Glutamatergic neuron (in vitro differentiated cells): ENCODE measurements at places on chromosomes 13 and 19.

- DNase-seq = peak; percentile 60
Measured at GRCh38 chr19:33194886-33195644, 935 bp downstream of the LRP3 start.

GRCh38 chr13:20127262-20127561, 33.6 kb downstream of the GJA3 start:
- no peak for DNase-seq

DNA sequence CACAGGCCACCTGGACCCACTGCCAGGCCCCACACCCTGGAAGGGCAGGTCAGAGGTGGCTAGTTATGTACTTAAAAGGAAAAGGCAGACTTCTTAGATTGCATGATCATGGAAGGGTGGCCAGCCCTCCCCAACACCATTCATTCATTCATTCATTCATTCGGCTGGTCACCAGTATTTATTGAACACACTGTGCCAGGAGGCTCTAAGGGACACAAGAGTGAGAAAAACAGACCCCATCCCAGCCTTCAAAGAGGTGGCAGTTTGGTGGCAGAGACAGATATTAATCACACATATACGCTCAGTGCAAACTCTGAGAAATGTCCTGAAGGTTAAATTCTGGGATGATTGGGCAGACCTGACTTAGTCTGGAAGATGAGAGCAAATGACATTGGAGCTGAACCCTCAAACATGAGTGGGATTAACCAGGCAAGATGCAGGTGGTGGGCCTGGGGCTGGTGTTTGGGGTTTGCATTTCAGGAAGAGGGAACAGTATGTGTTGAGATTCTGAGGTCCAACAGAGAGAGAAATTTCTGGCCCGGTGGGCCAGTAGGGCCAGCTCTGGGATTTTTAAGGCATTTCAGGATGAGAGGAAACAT, 147.5 kb downstream of the ZNF536 start:
- DNase-seq = no peak

GRCh38 chr13:79491715-79492114, 10.8 kb downstream of the NDFIP2 start:
- DNase-seq = no peak

DNA sequence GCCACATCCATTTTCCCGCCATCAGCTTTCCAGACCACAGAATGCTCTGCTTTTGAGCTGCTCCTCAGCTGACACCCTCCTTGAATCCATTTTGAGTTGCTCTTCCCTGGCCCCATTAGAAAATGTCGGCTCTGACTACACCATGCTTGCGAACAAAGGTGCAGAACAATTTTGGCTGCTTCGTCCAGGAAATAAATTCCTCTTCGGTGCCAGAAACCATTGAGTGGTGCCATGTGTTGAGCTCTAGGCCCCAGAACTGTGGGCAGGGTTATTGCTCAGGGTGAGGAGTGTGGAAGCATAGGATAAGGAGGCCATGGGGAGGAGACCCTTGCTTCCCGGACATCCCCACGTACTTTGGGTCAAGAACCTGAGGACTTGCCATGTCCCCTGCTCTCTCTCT, 52.1 kb downstream of the NFIX start:
- no peak for DNase-seq

GRCh38 chr13:32453981-32454380, 26.1 kb upstream of the N4BP2L1 start:
- no peak for DNase-seq

DNA sequence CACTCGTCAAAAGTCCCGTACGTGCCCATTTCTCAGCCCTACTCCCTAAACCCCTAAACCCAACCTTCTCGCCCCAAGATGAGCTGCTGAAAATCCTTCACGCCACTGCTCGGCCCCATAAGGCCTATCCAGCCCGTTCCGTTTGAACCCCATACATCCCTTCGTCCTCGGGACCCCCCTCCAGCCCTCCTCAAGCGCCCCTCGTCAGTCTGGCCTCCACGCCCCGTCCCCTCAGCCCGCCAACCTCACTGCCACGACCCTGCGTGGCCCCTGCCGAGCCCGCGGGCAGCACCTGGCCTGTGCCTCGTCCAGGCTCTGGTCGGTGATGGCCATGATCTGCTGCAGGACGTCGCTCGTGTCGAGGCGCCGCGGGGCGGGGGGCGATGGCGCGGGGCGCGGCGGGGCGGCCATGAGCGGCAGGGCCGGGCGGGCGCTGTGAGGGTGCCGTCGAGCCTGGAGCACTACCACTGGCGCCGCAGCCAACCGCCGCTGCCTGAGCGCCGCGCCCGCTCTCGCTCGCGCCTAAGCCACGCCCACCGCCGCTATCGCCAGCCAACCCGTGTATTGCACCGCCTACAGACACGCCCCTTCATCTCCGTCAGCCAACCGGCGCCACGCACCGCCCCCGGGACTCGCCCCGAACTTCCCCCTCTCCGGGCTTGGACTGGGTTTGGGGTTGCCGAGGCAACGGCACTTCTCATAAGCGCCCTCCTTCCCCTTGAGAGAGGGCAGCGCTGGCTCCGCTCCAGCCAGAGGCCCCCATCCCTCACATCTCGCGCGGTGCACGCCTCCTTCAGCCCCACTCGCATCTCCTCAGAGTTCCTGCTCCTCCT, at the start of gene PBX4:
TSS of gene PBX4 (minus strand) at position 469 of the 833 bp plus-strand sequence. CDS start at position 411, 58 bp downstream.
- peak; percentile 99 for DNase-seq
